ENCODE measurements at places on chromosomes 13 and 19. TPM values are rescaled to one million over a fixed set of nuclear protein-coding genes. Genes with fewer than 3 reads are reported as not detected.
A peak's percentile ranks its signal among the peaks of the same experiment; 100 is the strongest.

GRCh38 chr19:38900743-38901190 is 998 bp downstream of the NFKBIB start:
- no peak for DNase-seq

DNA sequence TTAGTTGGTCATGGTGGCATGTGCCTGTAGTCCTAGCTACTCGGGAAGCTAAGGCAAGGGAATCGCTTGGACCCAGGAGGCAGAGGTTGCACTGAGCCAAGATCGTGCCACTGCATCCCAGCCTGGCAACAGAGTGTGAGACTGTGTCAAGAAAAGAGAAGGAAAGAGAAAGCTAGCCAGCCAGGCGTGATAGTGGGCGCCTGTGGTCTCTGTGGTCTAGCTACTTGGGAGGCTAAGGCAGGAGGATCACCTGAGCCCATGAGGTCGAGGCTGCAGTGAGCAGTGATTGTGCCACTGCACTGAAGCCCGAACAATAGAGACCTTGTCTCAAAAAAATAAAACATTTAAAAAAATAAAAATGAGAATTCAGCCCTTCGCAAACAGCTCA is 33.3 kb downstream of the TIMM13 start:
- no peak for DNase-seq

GRCh38 chr13:110528371-110528770 is 33.2 kb downstream of the RAB20 start:
- no peak for DNase-seq

GRCh38 chr19:38644719-38645118 is 2.7 kb upstream of the ACTN4 start:
- DNase-seq: peak; percentile 52

EID2 gene
- 11.3 TPM for total RNA-seq
